EL (cell line): ENCODE measurements at places on chromosomes 6 and 20.

DNA sequence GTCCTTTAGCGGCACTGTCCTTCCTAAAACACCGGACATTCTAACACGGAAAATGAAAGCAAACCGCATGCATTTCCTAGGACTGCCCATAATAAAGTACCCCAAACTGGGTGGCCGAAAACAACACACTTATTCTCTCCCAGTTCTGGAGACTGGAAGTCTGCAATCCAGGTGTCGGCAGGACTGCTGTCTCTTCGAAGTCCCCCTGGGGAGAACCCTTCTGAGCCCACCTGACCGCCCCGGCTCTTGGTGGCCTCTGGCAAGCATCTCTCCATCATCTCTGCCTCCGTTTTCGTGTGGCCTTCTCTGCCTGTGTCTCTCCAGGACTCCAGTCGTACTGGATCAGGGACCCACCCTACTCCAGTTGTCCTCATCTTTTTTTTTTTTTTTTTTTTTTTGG, 55.4 kb downstream of the SYNJ2 start:
- DNase-seq, result no peak

GRCh38 chr6:139742671-139743070, 368.2 kb upstream of the CITED2 start:
- DNase-seq, result no peak

DNA sequence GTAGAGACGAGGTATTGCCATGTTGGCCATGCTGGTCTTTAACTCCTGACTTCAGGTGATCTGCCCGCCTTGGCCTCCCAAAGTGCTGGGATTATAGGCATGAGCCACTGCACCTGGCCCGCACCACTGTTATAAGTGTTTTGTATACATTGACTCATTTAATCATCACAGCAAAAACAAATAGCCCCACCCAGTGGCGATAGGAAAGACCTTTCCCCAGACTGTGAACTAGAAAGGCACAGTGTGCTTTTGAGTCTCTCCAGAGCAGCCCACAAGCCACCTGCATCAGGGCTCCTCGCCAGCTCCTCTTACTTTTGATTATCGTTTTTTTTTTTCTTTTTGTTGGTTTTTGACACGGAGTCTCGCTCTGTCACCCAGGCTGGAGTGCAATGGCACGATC, 27.9 kb upstream of the ZFP64 start:
- peak; percentile 5 for DNase-seq

DNA sequence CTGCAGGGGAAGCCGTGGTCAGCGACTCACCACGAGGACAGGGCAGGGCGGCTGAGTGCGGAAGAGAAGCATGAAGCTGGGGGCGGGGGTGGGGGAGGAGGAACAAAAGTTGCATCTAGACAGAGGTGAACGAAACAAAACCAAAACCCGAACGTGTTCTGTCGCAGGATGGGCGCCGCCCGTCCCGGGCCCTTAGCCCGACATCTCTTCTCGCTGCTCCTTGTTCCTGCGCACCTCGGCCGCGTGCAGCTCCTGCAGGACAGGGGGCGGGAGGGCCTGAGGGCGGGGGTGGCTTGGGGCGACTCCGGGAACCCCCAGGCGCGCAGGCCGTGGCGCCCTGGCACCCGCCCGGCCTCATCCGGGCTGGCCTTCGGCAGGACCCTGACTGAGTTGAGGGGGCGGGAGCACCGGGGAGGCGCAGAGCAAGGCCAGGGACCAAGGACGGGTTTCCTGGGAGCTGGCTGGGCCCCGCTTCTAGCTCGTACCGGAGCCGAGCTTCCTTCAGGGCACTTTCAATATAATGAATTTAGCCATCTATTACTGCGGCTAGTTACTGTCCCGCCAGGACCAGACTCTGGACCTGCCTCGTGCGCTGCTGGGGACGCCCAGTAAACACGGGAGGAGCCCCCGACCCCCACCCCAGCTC, 12.0 kb downstream of the STMN3 start:
- peak; percentile 52 for DNase-seq

- no peak for DNase-seq
These were observed 264.2 kb downstream of the THBS2 start for GRCh38 chr6:168989421-168989820.

DNA sequence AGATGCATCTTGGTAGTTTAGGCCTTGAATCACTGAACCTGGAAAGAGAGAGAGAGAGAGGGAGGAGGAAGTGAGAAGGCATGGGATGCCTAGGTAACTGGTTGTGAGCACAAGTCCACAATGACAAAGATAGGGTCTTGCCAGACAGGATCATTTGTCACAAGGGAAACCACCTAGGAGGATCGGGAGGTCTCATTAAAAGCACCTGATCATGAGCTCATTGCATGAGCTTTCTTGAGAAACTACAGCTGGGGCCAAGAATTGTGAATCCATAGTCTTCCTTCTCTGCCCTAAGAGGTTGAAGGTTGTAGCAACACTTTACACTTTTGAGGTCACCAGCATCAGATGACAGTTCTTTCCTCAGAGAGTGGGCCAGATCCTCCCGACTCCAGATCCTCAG, 195.7 kb downstream of the CD83 start:
- DNase-seq, result no peak

DNA sequence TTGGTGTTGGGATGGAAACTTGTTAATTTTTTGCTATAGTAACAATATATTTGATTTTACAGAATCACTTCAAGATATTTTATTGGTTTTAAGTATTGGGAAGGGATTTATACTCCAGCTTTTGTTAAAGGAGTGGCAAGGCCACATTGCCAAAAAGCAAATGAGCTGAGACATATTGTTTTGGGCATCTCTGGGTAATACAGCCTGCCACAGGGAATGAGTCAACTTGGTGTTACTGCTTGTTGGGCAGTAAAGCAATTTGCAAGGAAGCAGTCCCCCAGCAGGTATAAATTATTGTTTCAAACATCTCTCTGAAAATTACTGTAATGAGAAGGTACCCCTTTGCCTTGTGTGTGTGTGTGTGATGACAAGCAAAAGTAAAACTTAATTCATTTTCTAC, 868.3 kb upstream of the FLRT3 start:
- DNase-seq, result no peak

DNA sequence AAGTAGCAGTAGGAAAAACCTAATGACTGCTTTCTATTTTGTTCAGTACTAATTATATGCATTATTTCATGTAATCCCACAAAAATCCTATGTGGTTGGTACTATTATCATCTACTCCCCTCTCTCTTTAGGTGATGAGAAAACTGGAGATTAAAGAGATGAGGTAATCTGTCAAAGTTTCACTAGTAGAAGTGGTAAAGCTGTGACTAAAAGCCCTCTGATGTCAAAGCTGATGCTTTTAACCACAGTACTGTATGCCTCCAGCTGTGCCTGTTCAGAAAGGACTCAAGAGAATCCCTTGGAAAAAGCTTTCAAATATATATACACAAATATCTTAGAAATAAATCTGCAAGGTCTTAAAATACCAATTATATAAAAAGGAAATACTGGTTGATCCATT, 38.0 kb downstream of the PHIP start:
- peak; percentile 8 for DNase-seq

- no peak for DNase-seq
These were observed 113.7 kb downstream of the CDH26 start for GRCh38 chr20:60071965-60072364.

- DNase-seq, result peak; percentile 39
These were observed 950 bp downstream of the KCTD20 start for GRCh38 chr6:36443471-36444428.

DNA sequence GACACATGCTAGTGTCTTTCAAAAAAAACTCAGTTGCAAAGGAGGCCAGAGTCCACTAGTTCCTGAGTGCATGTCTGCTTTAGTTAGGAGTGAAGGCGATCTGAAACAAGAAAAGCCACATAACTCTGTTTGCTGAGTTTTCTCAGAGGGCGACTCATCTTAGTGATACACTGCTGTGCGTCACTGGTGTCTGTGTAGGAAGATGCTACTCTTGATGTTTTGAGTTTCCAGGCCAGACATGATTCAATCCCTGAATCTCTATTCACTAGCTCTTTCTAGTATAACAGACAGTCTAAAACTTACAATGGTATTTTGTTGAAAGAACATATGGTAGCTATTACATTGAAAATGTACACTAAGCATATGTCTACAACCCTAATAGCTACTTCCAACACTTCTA, 60.9 kb downstream of the GFRAL start:
- DNase-seq, result peak; percentile 2

DNA sequence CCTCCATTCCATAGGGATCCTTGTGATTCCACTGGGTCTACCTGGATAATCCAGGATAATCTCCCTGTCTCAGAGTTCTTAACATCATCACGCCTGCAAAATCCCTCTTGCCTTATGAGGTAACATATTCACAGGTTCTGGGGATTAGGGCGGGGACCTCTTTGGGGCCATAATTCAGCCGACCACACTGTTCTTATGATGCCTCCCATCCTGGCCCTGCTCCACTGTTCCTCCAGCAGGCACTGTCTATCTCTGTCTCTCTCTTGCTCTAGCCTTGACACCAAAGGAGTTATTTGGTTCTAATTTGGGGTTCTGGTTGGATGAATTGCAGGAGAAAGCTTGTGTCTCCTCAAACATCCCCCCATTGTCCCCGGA, 168.1 kb downstream of the NFATC2 start:
- no peak for DNase-seq

GRCh38 chr6:70717038-70717801, 49.5 kb downstream of the SMAP1 start:
- DNase-seq, result no peak

DNA sequence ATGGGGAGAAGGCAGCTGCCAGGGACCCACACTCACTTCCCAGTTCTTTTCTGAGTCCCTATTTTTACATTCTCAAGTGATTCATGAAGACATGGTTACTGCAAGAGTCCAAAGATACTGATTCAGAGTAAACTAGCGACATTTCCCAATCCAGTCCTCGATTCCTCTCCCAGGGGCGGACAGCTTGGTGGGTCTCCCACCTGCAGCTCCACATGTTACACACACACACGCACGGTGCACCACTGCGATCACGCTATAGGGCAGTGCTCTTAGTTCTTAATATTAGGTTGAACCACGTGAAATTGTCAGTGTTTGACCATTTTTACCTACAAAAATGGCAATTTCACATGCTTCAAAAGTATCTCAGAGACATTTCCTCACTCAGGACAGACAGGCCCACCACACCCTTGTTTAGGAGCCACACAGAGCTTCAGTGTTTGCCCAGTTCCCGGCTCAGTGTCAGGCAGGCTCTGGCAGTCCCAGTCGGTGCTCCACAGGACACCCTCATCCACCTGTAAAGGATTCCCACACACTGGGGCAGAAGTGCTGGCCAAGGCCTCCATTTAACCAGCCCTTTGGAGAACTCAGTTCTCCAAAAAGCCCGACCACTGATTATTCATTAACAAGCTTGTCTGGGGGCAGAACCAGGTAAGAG, 51.8 kb downstream of the RRBP1 start:
- no peak for DNase-seq

DNA sequence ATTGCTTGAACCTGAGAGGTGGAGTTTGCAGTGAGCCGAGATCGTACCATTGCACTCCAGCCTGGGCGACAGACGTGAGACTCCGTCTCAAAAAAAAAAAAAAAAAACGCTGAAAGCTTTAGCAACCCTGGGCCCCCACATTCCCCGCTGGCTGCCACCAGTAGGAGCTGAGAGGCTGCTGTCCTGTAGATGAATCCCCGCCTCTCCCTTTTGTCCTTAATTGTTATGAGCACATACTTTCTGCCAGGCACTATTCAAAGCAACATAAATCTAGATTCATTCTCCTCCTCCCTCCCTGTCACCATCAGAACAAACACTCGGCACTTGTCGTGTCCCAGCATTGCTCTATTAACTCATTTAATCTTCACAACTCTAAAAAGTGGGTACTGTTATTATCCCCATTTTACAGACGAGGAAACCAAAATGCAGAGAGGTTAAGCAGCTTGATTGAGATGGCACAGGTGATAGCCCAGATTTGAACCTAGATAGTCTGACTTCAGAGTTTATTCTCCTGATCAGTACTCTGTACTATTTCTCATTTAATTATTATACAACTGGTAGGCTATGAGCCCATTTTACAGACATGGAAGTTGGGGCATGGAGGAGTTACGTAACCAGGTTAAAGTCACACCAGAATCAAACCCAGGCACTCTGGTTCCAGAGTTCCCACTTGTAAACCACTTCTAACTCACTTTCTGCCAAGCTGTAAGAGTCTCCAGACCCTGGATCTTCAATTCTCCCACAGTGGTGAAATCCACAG, 97.4 kb downstream of the EYA2 start:
- DNase-seq, result no peak

DNA sequence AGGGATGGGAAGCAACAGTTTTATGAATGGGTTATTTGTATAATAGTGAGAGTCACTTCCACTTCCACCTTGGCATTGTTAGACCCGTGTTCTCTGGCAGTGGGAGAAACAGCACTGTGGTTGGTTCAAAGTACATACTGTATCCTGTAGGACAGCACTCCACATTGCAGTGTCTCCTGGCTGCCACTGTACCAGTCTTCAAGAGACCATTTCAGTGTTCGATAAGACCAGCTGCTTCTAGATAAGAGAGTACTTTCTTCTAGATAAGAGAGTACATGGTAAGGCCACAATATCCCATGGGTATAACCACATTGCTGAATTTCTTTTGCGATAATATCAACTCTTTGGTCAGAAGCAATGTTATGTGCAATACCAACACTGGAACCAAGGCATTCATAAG, 28.8 kb downstream of the FITM2 start:
- no peak for DNase-seq

DNA sequence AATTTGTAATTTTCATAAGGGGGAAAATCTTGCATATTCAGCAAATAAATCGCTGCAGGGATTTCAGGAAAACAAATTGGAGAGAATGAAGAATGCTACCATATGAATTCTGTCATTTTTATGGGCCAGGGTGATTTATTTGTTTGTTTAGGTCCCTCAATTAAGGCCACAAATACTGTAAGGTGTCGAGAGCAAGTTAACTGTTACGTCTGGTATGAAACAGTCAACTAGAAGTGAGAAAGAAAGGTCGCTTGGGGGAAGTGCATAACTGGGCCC, 166.9 kb upstream of the TSHZ2 start:
- DNase-seq, result no peak

GRCh38 chr6:98927534-98927933, 20.2 kb downstream of the FBXL4 start:
- DNase-seq, result no peak

GRCh38 chr6:142679907-142680700, 264.9 kb downstream of the HIVEP2 start:
- DNase-seq, result peak; percentile 31

GRCh38 chr6:105120570-105120969, 59.2 kb downstream of the POPDC3 start:
- DNase-seq, result peak; percentile 35

GRCh38 chr20:41476013-41476441, 109.4 kb upstream of the EMILIN3 start:
- DNase-seq, result peak; percentile 51

DNA sequence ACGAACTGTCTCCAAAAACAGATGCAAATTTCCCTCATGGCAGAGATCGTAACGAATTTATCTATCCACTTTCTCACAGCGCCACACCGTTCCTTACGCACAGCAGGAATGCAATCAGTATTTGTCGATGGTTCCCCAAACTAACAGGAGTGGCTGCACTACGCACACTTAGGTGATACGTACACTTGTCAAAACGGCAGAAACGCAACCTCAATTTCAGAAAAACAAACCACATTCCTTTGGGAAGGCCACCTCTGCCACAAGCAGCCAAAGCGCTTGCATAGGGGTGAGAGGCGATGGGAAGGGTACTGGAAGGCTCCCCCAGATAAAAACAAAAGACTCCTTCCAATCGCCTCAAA, 638 bp downstream of the MDN1 start:
- peak; percentile 42 for DNase-seq

GRCh38 chr6:37998366-37998765, 178.8 kb downstream of the ZFAND3 start:
- DNase-seq, result no peak

GRCh38 chr6:99362678-99363268, 13.3 kb upstream of the FAXC start:
- no peak for DNase-seq
